ENCODE measurements at places on chromosomes 7 and 10.

DNA sequence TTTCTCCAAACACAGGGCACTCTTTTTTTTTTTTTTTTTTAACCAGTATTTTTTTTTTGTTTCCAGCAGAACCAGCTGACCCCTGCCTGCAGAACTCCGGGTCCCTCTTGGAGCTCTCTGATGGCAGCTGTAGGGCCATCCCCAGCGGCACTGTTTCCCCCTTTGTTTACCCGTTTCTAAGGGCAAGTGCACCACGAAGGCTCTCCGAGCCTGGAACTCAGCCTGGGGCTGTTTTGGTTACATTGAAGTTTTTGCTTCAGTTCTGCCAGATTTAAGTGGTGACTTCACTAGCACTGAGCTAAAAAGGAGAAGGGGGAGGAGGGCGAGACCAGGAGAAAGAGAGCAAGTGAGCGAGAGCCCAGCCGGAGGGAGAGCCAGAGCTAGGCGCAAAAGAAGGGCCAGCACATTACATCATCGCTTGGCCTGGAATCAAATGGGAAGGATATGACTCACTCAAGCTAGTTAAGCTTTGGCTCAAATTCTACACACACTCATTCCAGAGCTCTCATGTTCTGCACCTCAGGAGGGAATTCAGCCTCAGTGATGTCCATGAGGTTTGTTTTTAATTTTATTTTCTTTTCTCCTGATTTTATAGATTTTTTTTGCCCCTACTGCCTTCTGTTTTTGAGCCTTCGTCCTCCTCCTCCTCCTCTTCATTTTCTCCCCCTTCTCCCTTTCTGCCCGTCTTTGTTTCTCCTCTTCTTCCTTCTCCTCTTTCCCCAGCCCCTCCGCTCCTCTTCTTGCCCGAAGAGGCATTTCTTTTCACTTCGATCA lies 272.3 kb downstream of the TRIL start:
- DNase-seq, result no peak

DNA sequence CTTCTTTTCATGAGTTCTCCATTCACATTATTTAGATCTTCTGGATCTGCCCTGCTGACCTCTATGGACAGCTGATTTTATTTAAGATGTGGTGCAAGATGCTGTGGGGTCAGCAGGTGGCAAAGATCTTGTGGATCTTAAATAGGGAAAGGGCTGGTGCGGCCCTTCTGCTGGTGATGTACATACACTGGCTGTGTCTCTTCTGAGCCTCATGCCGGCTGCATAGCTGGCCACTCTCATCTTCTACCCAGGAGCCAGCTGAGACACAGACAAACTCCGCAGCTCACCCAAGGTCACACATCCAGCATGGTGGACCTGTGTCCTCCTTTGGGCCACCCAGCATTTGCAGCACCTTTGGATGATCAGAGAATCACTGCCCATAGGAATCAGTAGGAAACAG lies 9.7 kb downstream of the RBP3 start:
- DNase-seq, result no peak

GRCh38 chr10:29144126-29144525 lies 144.7 kb upstream of the LYZL1 start:
- DNase-seq, result no peak

GRCh38 chr7:49731836-49732235 lies 41.6 kb upstream of the VWC2 start:
- DNase-seq, result no peak

DNA sequence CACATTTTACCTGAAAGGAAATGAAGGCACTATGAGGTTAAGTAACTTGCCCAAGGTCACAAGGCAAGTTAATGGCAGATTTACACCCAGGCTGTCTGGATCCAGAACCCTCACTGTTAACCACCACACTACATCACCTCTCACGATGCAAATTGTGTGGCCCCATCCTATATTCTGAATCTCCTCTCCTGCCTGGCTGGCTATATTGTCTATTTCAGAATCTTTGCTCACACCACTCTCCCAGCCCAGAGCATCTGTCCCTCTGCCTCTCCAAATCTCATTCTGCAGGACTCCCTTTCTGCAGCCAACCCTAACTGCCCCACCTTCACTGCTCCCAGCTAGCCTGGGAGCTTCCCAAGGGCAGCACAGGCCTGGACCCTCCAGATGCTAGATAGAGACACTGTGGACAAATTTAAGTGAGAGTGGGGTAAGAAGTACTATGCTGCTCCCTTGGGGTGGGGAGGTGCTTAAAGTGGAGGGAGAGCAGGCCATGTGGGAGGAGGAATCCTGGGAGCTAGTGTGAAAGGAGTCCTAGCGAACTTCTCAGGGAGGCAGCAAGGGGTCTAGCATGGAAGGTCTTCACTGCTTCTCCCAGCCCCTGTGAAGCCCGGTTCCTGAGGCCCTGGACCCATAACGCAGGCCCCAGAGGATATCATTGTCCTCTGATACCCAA lies 786 bp downstream of the CUEDC2 start:
- no peak for DNase-seq

All from stimulated activated CD8-positive, alpha-beta memory T cell treated with anti-CD3 and anti-CD28 coated beads, Interleukin-12 subunit alpha, Interleukin-12 subunit beta, amount 100 ng/mL, for 1 hour (primary cell).